Astrocyte (in vitro differentiated cells and primary cell): ENCODE measurements at places on chromosomes 3 and 15.

- no peaks in the 10 kb centered on the region for H3K27me3 ChIP-seq
- peak; percentile 63 for DNase-seq
- H3K36me3 ChIP-seq = no peaks in the 10 kb centered on the region
Measured at GRCh38 chr3:32177702-32178198, 60.7 kb upstream of the CMTM8 start.

- no peaks in the 10 kb centered on the region for H3K36me3 ChIP-seq
- DNase-seq = no peak
- no peak overlapping the region for H3K27ac ChIP-seq
- no peak overlapping the region for H3K4me3 ChIP-seq
Measured at GRCh38 chr3:168285506-168285905, 189.8 kb upstream of the GOLIM4 start.

- peaks cover 2% of the 10 kb centered on the region for H3K27me3 ChIP-seq
- peaks cover 9% of the 10 kb centered on the region for H3K4me1 ChIP-seq
- peak overlapping the region; percentile 94 for H3K4me3 ChIP-seq
- H3K27ac ChIP-seq = no peak overlapping the region
Measured at GRCh38 chr3:45387636-45388348, 584 bp upstream of the LARS2 start.

DNA sequence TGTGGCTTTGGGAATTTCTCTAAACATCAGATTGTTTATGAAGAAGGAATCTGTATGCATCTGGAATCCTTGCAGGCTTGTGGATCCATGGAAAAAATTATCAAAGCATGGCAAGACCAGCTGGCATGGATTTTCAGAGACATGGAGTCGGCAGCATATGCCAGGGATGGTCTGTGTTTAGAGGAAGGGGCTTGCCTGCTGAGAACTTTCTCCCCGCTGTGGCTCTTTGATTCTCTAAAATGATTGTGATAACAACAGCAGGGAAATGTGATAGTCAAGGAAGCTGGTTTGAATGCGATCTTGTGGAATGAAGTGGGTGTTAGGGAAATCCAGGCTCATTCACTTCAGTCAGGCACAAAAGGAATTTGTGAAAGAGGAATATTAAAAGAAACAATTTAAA, 245.7 kb upstream of the THRB start:
- H3K4me3 ChIP-seq = no peak overlapping the region
- H3K27ac ChIP-seq = no peak overlapping the region
- no peak for DNase-seq
- no peaks in the 10 kb centered on the region for H3K36me3 ChIP-seq
- H3K27me3 ChIP-seq = no peaks in the 10 kb centered on the region

- H3K4me3 ChIP-seq = no peak overlapping the region
- DNase-seq = no peak
- no peaks in the 10 kb centered on the region for H3K4me1 ChIP-seq
- H3K27me3 ChIP-seq = no peaks in the 10 kb centered on the region
Measured at GRCh38 chr3:178569826-178570225, 33.6 kb downstream of the KCNMB2 start.

GRCh38 chr3:181402347-181402746, 309.4 kb upstream of the SOX2 start:
- H3K4me3 ChIP-seq = no peak overlapping the region
- no peaks in the 10 kb centered on the region for H3K27me3 ChIP-seq
- no peak for DNase-seq
- no peak overlapping the region for H3K27ac ChIP-seq

DNA sequence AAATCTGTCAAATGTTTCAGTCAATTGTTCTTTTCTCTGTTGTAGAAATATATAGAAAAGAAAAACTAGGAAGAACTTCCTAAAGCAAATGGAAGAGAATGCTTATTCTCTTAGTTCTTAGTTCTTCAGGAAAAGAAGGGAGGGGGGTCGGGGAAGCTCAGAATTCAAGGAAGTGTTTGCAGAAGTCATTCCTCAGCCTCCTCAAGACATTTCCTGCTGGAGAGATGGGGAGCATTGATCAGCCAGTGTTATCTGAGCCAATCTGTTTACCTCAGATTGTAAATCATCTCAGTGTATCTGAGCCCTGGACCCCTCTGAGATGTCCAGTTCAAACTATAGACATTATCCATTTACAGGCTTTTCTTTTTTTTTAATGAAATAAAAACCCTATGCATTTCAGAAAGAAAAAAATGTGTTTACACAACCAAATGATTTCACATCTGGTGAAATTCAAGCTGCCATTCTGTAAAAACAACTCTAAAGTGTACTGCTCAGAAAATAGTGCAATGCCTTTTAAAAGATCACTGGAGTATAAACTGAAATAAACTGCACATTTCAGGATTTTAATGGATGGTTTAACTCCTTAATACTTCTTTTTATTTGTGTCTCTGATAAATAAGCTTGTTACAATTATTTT, 460.7 kb downstream of the ROBO1 start:
- H3K27me3 ChIP-seq = no peaks in the 10 kb centered on the region
- no peaks in the 10 kb centered on the region for H3K36me3 ChIP-seq
- H3K4me3 ChIP-seq = no peak overlapping the region
- no peaks in the 10 kb centered on the region for H3K4me1 ChIP-seq
- no peak for DNase-seq

DNA sequence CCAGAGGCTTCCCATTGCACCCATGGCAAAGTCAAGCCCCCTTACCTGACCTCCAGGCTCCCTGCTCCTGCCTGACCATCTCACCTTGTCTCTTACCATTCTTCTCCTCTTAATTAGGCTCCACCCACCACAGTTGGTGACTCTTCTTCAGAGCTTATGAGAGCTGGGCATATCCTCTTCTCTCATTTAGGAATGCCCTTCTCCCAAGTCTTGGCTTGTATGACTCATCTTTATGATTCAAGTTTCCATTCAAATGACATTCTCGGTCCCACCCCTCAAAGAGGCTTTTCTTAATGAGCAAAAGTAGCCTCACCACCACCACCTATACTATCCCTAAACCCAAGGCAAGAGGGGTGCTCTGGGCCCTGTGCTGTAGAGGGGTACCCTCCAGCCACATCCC, 55.3 kb upstream of the NUDT16 start:
- no peak overlapping the region for H3K4me3 ChIP-seq
- H3K4me1 ChIP-seq = no peaks in the 10 kb centered on the region
- no peaks in the 10 kb centered on the region for H3K27me3 ChIP-seq
- no peak overlapping the region for H3K27ac ChIP-seq
- peak; percentile 29 for DNase-seq
- H3K36me3 ChIP-seq = no peaks in the 10 kb centered on the region

- H3K27me3 ChIP-seq = no peaks in the 10 kb centered on the region
- no peaks in the 10 kb centered on the region for H3K4me1 ChIP-seq
- H3K36me3 ChIP-seq = no peaks in the 10 kb centered on the region
- no peak overlapping the region for H3K4me3 ChIP-seq
- no peak overlapping the region for H3K27ac ChIP-seq
- no peak for DNase-seq
Measured at GRCh38 chr3:138360869-138361525, 12.6 kb downstream of the MRAS start.

DNA sequence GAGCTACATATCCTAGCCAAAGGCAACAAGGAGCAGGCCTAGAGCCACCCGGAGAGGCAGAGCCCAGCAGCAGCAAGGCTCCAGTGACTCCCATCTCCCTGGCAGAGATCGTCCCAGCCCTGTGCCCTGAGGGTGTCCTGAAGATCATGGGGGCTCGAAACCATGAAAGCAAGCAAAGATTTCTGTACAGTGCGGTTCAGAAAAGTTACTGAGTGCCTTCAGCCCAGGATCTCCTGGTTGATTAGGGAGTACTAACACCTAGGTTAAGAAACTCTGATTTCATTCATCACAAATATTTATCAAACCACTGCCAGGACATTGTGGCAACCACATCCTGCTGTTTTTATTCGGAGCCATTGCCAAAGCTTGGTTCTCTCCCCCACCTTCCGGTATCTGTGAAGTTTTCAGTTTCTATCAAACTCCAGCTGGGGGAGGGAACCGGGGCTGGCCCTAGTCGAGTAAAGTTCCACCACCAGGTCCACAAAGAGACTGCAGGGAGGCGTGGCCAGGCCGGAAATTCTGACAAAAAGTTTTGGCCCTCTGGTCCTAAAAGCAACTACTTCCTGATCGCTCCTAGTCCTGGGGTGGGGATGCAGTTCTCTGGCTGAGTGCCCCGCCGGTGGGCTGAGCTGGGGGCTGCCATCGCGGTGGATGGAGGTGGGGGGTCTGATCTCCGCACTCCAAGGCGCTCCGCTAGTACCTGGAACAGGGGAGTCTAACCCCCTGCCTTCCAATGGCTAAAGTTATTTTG, 1.2 kb downstream of the RAB43 start:
- H3K36me3 ChIP-seq = peaks cover 8% of the 10 kb centered on the region
- H3K27me3 ChIP-seq = no peaks in the 10 kb centered on the region
- peak overlapping the region; percentile 77 for H3K4me3 ChIP-seq
- DNase-seq = peak; percentile 80

DNA sequence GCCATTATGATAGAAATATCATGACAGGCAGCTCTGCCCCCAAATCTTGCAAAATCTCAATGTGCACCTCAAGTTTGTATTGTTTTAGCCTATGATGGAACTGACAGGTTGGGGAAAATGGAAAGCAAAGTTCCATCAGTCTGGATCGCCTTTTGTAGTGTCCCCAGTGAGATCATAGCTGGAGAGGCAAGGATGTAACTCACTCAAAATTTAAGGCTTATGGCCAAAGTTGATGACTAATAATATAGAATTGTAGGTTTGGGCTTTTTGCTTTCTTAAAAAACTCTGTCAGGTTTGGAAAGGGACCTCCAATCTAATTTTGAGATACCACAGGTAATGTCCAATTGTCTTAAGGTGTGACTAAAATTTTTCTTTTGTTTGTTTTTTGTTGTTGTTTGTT, 1.4 kb upstream of the ACP3 start:
- H3K27ac ChIP-seq = no peak overlapping the region
- H3K27me3 ChIP-seq = no peaks in the 10 kb centered on the region
- no peak overlapping the region for H3K4me3 ChIP-seq
- DNase-seq = peak; percentile 29
- H3K4me1 ChIP-seq = peaks cover 12% of the 10 kb centered on the region

- H3K4me1 ChIP-seq = no peaks in the 10 kb centered on the region
- no peaks in the 10 kb centered on the region for H3K27me3 ChIP-seq
- peak; percentile 12 for DNase-seq
Measured at GRCh38 chr3:143421556-143421955, 302.0 kb downstream of the CHST2 start.

GRCh38 chr3:102053375-102053989, 204.2 kb downstream of the NFKBIZ start:
- H3K27ac ChIP-seq = peak overlapping the region; percentile 7
- peak; percentile 80 for DNase-seq
- H3K4me1 ChIP-seq = peaks cover 3% of the 10 kb centered on the region
- H3K36me3 ChIP-seq = no peaks in the 10 kb centered on the region
- H3K27me3 ChIP-seq = no peaks in the 10 kb centered on the region
- no peak overlapping the region for H3K4me3 ChIP-seq

DNA sequence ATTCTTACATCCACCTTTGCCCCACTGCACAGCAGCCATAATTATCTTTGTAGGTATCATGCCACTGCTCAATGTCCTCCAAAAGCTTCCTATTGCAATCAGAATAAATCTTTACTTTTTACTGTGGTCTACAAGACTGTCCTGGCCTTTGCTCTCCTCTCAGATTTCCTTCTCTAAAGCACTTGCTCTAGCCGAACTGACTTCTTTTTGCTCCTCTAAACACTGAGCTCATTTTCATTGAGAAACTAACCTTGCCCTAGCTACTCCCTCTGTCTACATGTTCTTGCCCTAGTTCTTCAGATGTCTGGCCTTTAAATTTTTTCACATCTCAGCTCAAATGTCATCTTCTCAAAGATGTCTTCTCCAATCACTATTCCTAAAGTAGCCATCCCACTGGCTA, 342.8 kb downstream of the TBC1D5 start:
- H3K27me3 ChIP-seq = no peaks in the 10 kb centered on the region
- no peak overlapping the region for H3K4me3 ChIP-seq
- no peak overlapping the region for H3K27ac ChIP-seq
- H3K36me3 ChIP-seq = no peaks in the 10 kb centered on the region

DNA sequence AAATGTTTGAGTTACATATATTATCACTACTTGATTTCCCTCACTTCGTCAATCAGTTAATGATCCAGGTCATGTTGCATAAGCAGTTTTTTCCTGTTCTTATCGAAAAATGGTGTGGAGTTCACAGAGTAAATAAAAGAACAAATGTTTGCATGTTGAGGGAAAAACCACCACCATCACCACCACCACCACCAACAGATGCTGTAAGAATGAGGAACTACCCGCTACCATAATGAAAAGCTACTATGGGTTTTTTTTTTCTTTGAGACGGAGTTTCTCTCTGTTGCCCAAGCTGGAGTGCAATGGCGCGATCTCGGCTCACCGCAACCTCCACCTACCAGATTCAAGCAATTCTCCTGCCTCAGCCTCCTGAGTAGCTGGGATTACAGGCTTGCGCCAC, 27.6 kb downstream of the RUBCN start:
- no peak overlapping the region for H3K4me3 ChIP-seq
- no peak for DNase-seq
- H3K36me3 ChIP-seq = no peaks in the 10 kb centered on the region
- H3K27me3 ChIP-seq = no peaks in the 10 kb centered on the region
- no peak overlapping the region for H3K27ac ChIP-seq
- peaks cover 12% of the 10 kb centered on the region for H3K4me1 ChIP-seq

DNA sequence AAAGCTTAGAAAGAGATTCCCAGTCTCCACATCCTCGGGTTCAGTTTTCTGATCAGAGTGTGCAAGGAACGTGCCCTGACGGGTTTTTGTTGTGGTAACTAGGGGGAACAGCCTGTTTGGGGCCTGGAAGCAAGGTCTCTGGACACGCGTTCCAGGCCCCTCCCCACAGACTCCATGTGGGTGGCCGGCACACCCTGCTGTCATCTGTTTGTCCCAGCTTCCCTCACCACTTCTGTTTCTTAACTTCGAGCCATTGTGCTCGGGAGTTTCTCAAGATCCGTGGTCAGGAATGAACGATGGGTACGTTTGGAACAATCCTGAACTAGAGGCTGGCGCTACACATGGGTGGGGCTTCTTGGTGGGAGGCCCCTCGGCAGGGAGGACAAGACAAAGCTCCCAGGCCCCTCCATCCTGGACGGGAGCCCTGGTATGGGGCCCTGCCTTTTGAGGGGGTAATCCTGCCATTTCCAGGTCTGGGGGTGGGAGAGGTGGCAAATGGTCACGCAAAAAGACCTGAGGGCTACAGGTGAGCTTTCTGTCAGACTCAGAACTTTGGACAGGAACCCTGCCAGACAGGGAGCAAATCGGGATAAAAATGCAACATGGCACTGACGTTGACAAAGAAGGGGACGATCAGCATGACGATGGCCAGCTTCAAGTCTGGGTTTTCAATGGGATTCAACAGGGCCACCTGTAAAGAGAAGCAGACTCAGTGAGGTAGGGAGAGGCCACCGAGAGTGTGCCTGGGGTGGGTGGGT, 8.5 kb upstream of the MUSTN1 start:
- no peak overlapping the region for H3K27ac ChIP-seq
- DNase-seq = no peak
- no peak overlapping the region for H3K4me3 ChIP-seq
- H3K36me3 ChIP-seq = no peaks in the 10 kb centered on the region
